Left ventricle myocardium inferior (tissue), 1 donor: ENCODE measurements at places on chromosomes 13 and 19.

GRCh38 chr13:23993680-23993985, 96.3 kb upstream of the C1QTNF9B start:
- DNase-seq = no peak

DNA sequence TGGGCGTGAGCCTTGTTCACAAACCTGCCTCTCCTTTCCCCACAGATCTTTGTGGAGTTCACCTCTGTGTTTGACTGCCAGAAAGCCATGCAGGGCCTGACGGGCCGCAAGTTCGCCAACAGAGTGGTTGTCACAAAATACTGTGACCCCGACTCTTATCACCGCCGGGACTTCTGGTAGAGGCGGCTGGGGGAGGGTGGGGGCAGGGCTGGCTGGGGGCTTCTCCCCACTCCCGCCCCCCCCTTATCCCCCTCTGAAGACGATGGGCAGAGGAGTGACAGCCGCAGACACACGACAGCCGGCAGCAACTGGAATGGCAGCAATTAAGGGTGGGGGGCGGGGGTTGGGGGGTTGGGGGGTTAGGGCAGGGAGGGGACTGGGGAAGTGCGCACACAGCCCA, 1.1 kb upstream of the EPN1 start:
- DNase-seq = no peak

GRCh38 chr13:36888645-36889044, 31.4 kb downstream of the SMAD9 start:
- no peak for DNase-seq

GRCh38 chr13:80141123-80141849, 199.6 kb downstream of the SPRY2 start:
- DNase-seq = peak; percentile 68

DNA sequence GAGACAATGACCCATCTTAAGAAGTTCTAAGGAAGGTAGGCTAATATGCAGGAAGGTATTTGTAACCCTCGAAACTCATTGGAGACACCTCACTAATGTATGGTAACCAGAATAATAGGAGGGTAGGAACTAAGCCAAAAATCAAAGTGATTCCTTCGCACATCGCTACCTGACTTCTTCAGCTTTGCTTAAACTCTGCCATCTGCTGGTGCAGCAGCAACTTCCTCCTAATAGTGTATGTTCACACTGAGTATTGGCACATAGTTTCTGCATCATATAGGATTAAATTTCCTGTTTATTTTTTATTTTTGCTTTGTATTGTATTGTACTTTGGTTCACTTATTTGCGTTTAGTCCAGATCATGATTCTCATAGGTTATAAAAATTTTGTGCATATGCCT, 676.2 kb downstream of the GPC5 start:
- no peak for DNase-seq

DNA sequence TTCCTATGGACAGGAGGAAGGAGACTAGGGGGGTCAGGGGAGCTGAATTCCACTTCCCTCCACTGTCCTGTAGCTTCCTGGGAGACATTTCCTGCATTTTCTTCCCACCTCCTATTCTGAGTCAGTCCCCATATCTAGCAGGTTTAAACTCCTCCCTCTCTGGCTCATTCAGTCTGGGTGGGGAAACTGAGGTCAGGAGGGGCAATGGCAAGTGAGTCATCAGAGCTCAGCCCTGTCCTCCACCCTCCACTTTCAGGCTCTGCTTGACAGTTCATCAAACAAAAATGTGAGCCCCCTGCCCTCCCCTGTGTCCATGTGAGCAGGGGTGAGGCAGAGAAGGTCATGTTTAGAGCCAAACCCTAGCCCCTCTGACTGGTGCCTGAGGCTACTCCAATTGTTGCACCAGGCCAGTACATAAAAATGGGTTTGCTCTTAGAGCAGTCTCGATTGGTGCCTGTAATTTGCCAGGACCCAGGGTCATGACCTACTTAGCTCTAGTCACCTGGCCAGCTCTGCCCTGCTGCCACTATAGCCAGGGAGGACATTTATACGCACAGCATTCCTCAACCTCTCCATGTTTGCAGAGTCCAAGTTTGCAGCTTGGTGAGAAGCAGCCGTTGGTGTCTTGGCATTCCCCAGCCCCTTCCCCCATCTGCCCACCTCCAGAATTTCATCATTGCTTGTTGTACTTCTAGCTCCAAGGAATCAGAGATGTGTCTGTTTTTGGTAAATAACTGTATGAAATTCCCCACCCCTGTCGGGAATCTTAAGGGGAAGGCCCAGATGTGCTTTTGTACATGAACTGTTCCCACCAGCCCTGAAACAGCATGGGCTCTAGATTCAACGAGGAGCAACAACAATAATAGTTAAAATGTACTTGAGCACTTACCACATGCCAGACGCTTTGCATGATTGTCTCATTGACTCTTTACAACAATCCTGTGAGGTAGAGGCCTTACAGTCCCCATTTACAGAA, 20.7 kb downstream of the SAMD4B start:
- no peak for DNase-seq

DNA sequence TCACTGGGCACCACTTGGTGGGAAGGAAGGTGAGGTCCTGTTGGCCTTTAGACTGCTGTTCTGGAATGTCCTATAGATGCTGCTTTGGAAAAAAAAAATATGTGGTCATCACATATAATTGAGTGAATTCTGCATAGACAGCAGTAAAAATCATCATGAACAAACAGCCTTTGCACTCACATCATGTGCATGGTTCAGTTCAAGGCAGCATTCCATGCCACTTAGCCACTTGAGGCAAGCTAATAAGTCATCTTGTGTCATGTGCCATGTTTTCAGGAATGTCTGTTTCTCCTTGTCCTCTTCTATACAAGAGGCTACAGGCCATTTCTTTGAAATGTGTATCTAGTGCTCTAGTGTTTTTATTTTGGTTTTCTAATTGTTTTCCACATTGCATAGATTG, 43.9 kb upstream of the TSC22D1 start:
- no peak for DNase-seq

GRCh38 chr19:36201684-36202083, 12.8 kb downstream of the ZNF565 start:
- no peak for DNase-seq

DNA sequence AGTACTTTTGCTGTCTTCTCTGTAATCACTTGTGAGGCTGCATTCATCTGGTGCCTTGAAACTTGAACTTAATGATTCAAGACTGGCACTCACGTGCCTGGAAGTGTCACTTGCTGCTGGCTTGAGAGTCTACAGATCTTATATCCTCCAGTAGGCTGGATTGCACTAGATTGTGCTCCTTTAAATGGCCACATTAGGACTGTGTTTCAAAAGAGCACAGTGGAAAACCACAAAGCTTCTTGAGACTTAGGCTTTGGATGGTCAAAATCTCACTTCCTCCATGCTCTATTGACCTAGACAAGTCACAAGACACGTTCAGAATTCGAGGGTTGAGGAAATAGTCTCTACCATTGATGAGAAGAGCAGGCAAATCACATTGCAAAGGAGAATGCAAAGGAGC, 1278.8 kb upstream of the MIR17HG start:
- no peak for DNase-seq

DNA sequence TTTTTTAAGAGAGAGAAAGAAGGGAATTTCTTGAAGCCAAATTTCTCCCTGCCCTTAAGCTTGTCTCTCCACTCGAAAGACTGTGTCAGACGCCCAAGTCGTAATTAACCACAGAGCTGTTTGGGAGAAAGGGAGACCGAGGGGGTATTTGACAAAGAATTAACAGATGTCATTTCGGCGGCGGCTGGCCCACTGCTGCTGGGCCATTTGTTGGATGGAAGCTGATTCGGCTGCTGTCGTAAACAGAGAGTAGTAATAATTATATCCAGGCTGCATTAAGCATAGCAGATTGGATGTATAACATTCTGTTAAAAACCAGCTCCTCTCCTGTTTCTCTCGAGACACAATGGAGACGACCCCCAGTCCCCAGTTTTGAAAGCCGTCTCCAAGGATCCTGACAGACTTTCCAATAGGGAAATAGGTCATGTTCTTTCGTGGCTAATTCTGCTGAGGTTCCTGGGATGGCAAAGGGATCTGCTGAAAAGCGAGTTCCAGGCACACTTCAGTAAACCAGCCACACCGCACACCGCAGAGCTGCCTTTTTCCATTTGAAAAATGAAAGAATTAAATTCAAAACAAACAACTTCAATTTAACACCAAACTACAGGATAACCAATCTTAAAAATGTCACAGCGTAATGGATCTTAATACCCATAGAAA, 71.5 kb downstream of the KCTD15 start:
- no peak for DNase-seq

DNA sequence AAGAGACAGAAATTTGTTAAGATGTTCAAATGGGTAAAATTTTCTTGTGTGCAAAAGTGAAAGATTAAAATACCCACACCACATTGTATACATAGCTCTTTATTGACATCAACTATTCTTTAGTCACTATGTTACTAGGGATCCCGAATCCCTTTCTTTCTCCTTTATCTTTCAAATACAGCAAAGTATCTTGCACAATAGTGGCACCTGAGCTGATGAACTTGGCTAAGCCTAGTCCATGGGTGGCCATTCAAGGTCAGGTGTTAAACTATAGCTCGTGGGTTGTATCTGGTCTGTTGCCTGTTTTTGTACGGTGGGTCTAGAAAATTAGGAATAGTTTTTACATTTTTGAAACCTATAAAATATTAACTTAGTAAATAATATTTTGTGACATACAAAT, 210.9 kb downstream of the SLITRK6 start:
- no peak for DNase-seq

- no peak for DNase-seq
Observed at GRCh38 chr19:35788205-35788960, 13.0 kb downstream of the ARHGAP33 start.

- no peak for DNase-seq
Observed at GRCh38 chr19:369876-370275, 25.3 kb upstream of the MIER2 start.

DNA sequence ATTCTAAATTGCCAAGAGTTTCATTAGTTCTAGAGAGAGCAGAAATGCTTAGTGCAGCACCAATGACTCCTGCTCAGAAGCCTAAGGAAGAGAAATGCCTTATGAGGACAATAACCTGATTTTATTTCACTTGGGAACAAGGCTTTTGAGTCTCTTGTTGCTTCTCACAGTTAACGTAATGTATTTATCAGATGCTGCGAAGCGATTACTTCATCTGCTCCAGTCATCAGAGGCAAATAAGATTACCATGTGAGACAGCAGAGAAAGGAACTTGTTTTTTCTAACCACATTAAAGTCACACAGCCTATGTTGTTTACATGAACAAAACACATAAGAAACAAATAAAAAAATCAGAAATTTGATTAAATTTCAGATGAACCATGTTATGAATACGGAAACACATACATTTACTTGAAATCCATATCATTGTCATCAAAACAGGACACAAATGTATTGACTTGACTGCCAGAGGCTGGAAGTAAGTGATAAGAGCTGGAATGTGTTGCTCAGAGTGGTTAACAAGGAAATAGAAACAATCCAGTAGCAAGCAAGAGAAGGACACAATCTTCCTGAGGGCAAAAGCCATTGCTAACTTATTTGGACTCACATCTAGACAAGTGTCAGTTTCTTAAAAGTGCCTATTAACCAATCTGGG, 147.3 kb downstream of the LHFPL6 start:
- DNase-seq = no peak

DNA sequence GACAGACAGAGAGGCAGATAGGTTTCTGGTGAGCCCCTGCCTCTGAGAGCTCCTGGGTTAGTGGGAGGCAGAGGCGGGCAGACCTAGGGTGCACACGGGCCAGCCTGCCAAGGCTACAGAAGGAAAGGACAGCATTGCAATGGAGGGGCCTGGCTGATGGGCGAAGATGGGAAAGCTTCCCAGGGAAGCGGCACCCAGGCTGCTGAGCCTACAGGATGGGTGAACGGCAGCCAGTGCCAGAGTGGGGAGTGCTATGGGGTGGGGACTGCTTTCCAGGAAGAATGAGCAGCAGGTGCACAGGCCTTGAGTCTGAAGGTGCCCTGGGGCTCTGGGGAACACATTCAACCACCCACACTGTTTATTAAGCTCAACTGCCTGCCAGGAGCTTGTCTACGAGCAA, 702 bp upstream of the MAG start:
- DNase-seq = no peak
